ENCODE measurements at places on chromosomes 11 and 22.

DNA sequence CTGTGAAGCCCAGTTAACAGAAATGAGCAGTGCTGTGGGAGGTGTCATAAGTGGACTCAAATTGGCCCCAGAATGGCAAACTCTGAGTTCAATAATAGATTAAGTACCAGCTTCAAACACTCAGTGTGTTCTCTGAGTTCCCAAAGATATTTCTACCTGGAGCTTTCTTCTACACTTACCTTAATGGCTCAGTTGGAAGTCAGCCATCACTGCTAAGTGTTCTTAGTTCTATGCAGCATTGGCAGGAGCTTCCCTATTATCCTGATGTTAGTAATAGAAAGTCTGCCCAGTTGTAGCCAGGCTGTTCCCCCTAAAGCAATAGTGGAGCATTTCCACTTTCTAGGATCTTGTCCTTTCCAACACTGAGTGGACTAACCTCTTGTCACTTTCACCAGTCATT, 9.7 kb upstream of the PIK3IP1 start:
- no peak for DNase-seq

GRCh38 chr22:33357981-33358399, 299.8 kb upstream of the SYN3 start:
- DNase-seq: no peak

GRCh38 chr11:61567286-61568061, 13.4 kb downstream of the SYT7 start:
- DNase-seq: peak; percentile 47

DNA sequence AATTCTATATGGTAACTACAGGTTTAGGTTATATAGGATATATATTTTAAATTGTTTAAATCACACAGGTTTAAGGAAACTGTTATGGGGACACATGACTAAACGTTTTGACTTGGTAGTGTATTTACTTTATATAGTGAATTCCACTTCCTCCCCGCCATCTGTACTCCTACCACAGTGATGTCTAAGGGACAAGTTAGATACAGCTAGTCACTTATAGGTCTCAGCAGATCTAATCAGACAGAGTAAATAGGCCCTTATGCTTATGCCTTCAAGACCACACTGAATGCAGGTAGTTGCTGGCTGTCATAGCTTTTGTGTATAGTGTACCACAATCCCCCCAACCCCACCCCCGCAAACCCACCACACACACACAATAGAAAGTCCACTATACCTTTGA, 8.2 kb downstream of the SESN3 start:
- DNase-seq: no peak

GRCh38 chr22:17751596-17751995, 22.7 kb downstream of the BID start:
- no peak for DNase-seq

GRCh38 chr11:73762732-73763131, 1.9 kb upstream of the RAB6A start:
- DNase-seq: no peak

GRCh38 chr11:119496469-119496868, 73.5 kb upstream of the THY1 start:
- no peak for DNase-seq

GRCh38 chr22:23553924-23554870, 25.9 kb downstream of the IGLL1 start:
- no peak for DNase-seq

DNA sequence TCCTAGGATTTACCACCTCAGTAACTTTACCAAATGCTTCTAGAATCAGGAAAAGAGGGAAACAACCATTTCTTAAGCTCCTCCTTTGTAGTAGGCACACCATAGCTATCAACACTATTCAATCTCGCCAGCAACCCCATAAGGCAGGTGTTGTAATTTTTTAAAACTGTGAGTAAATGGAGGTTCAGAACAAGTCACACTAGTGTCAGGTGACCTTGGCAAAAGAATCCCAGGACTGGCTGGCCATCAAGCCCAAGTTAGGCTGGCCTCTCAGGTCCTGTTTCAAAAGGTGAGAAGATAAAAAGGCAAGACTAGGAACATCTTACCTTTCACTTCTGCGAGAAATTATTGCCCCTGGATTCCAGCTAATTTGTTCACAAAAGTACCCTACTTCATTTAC, 713 bp downstream of the TOP3B start:
- no peak for DNase-seq

- DNase-seq: no peak
Measured at GRCh38 chr11:35089666-35090065, 49.3 kb upstream of the CD44 start.

- no peak for DNase-seq
Measured at GRCh38 chr11:61887839-61888494, 3.4 kb downstream of the FADS3 start.

DNA sequence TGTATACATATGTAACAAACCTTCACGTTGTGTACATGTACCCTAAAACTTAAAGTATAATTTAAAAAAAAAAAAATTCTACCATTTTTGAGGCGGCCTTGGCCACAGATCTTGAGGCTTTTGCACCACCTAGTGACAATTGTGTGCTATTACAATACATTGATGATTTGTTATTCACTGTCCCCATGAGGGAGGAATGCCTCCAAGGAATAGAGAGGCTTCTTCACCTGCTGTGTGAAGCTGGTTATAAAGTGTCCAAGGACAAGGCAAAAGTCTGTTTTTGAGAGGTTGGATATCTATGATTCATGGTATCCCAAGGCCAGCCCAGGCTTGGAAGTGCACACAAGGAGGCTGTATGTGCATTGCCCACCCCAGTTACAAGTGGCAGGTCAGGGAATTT, 30.7 kb downstream of the SLC22A25 start:
- DNase-seq: no peak

- no peak for DNase-seq
Measured at GRCh38 chr11:20360650-20361049, 2.9 kb upstream of the HTATIP2 start.

- DNase-seq: no peak
Measured at GRCh38 chr11:44568331-44568657, 2.8 kb downstream of the CD82 start.

DNA sequence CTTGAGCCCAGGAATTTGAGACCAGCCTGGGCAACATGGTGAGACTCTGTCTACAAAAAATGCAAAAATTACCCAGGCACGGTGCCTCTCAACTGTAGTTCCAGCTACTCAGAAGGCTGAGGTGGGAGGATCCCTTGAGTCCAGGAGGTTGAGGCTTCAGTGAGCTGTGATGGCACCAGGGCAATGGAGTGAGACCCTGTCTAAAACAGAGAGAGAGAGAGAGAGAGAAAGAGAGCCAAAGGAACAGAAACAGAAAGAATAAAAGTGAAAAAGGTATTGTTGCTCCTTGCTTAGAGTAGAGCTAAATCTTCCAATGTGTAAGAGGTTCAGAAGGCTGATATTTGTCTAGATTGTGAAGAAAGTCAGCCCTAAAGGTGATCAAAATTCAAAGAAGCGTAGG, 8.9 kb upstream of the ETS1 start:
- no peak for DNase-seq

DNA sequence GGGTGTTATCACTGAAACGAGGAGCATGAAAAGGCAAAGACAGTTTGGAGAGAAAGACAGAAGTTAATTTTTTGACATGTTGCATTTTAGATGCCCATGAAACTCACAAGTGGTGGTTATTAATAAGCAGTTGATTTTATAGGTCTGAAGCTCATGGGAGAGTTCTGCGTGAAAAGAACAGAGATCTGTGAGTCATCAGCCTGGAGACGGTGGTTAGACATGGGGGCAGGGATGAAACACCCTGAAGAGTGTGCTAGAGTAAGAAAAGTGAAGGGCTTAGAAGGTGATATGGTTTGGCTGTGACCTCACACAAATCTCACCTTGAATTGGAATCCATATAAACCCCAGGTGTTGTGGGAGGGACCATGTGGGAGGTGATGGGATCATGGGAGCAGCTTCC, 289.1 kb upstream of the ISX start:
- DNase-seq: no peak

DNA sequence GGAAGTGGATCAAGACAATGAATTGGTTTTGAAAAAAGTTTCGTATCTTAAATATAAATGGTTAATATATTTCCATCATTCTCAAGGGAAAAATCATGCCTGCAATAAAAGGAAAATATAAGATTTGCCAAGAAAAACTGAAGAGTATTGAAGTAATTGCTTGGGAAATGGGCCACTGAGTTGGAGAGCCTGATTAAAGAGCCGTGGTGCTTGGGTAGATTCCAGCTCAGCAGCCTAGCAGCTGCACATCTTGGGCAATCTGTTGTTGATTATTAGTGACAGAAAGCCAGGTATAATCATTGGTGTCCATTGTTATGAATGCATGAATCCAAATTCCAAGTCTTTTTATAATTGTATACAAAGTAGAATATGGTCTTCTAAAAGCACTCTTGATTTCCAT, 800.9 kb upstream of the CHORDC1 start:
- no peak for DNase-seq

- no peak for DNase-seq
Measured at GRCh38 chr22:29907753-29908515, 25.0 kb downstream of the MTMR3 start.

DNA sequence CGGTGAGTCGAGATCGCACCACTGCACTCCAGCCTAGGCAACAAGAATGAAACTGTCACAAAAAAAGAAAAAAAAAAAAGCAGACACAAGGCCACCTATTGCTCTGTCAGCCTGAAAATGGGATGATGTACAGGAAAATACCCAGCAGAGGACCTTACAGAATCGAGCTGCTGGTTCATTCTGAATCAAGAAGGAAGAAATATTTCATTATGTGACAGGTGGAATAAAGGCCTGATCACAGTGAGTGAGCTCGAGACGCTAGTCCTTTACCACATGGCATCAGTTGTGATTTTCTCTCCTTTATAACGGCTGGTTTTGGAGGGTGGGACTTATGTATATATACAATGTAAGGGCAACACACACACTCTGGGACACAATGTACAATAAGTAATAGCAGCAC, 340.0 kb downstream of the LARGE1 start:
- DNase-seq: no peak

- DNase-seq: no peak
Measured at GRCh38 chr11:104912102-104912501, 13.8 kb upstream of the CASP12 start.

DNA sequence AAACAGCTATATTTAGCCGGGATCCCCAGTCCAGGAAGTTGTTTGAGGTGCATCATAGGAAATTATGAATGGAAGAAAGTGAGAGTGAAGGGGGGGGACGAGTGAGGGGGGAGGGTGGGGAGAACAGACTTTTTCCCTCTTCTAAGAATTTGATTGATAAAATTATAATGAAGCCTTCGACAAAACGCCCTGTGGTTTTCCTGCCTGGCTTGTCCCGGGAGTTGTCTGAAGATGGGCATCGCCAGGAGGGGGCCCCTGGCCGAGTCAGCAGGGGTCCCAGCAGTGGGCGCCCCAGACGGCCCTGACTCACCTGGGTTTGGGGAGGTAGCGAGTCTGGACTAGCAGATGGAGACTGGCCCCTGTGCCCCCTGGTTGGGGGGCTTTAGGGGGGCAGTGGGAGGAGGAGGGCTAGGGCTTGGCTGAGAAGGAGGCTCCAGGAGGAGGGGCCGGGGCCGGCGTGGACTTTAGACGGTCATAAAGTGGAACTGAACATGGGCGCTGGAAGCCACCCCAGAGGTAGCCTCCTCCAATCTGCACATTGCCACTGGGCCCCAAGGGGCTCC, 336 bp upstream of the LIF start:
- no peak for DNase-seq

GRCh38 chr11:35065566-35065965, 73.4 kb upstream of the CD44 start:
- DNase-seq: no peak

DNA sequence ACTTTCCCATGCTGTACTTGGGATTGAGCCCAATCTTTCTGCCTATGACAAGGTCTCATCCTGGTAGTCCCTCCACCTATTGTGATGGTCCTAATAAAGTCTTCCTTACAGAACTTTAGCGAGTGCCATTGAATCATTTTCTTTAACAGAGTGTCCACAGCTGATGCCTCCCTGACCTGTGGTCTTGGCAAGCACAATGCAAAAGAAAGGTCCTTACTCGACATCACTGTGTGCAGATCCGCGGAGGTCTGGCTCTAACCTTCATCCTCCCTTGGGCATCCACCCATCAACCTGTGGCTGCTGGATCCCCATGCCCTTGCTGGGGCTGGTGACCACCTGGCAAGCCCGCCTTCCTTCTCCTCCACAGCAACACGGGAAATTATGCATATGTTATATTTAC, 1203.9 kb downstream of the TBC1D22A start:
- no peak for DNase-seq

GRCh38 chr22:33873186-33873585, 47.1 kb downstream of the LARGE1 start:
- no peak for DNase-seq

DNA sequence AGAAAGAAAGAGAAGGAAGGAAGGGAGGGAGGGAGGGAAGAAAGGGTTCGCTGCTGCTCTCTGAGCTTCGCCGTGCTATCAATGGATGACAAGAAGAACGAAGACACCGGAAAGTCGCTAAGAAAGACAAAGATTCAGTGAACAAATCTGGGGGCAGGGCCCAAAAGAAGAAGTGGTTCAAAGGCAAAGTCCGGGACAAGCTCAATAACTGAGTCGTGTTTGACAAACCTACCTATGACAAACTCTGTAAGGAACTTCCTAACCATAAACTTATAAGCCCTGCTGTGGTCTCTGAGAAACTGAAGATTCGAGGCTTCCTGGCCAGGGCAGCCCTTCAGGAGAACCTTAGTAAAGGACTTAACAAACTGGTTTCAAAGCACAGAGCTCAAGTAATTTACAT, 2.9 kb upstream of the TTLL1 start:
- no peak for DNase-seq

Measured in activated naive CD4-positive, alpha-beta T cell (primary cell).